Activated CD4-positive, alpha-beta T cell treated with anti-CD3 and anti-CD28 coated beads for 24 hours (primary cell): ENCODE measurements at places on chromosomes 2 and 18.

DNA sequence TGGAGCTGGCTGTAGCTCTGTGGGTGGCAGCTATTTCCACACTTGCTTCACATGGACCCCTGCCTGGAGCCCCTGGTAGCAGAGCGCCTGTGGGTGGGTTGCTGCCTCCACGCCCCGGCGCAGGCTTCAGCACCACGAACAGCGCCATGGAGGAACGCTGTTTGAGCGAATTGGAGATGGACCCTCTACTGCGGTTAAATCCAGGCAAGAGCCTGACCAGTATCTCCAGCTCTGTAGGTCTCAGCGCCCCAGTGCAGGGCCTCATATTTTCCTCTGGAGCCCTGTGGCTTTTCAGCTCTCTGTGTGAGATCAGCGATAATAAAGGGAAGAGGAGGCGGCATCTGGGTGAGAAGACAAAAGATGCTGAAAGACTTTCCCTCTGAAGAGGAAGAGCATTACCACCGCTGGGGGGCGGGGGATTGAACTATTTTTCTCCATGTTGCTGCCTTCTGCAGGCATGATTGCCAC lies 12.0 kb downstream of the ONECUT2 start:
- DNase-seq: no peak

DNA sequence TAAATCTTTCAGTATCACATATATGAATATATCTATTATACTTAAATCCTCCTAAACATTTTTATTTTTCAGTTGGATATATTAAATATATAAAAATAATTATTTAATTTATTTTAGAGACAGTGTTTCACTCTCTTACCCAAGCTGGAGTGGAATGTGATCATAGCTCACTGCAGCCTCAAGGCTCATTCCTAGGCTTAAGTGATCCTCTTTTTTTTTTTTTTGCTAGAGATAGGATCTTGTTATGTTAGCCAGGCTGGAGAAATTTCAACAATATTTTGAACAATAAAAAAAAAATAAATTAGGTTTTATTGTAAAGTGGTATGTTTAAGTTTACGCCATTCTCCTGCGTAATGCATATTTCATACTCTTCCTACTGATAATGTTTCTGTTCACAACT lies 4.2 kb downstream of the SPAST start:
- DNase-seq: no peak

GRCh38 chr2:192254444-192254843 lies 59.7 kb upstream of the TMEFF2 start:
- DNase-seq: no peak

DNA sequence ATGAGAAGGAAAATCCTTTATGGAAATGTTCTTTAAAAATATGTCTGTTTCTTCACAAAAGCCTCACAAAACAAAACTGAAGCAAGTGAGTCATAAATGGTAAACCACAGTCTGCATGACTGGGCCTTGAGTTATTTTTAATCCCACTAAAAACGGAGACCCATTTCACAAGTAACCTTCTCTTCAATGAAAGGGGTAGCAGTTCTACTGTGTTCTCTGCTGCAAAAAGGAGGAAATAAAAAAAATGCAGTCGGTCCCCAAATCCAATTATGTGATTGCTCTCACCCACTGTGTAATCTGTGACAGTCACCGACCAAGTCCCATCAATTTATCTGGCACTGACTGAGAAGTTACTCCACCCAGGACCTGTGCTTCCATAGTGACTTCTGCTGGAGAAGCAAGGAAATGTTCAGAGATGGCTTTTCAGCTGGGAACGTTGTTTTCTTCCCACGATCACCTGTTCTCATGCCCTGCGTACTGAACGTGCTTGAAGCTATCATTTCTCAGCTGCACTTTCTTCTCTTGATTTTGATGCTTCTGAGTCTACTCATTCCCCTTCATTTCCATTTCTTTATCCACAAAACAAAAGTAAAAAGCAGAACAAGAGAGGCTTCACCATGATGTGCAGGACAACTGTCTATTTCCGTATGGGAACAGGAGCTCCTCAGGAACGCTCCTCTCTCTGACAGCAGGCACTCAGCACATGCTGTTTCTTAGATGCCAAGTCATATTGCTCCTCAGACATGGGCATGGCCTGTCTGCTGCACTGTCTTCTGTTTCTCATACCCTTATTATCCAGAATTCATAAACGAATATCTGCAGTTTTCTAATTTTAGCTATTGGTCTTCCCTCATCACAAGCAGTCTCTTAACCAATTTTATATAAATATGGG lies 80.0 kb upstream of the TMEM200C start:
- no peak for DNase-seq

DNA sequence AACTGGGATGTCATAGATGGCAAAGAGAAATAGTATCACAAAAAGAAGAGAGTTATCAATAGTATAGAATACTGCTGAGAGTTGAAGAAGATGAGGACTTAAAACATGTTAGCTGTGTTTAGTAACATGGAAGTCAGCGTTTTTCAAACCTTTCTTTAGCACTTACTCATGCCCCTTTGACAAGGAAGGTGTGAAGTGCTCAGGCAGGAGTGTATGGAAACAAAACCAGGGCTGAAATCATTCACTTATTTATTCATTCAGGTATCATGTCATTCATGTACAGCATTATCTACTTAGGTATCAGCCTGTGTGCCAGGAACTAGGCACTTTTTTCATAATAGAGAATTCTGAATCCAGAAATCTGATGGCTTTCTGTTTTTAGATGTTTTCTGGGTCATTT lies 27.2 kb downstream of the CD28 start:
- DNase-seq: no peak

DNA sequence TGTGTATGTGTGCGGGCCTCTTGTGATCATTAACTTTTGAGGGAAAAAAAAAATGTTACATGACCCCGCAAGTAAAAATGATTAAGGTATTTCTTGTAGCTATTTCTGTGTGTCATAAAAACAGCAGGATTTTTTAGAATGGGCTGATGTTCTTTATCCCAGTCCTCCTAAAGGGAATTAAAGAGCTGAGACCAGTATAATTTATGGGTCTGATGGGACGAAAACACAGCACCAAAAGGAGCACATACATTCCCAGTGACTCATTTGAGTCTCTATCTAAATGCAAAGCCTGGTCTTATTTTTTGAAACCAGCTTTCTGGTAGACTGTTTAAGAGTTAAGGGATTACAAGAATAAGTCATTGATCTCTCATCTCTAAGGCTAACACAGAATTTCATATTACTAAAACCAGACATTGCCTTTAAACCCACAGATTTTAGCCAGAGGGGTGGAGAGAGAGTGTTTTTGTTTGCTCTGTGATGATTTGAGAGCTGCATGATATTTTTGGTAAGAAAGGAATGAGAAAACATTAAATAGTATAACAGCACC lies 342.3 kb upstream of the EPHA4 start:
- no peak for DNase-seq

DNA sequence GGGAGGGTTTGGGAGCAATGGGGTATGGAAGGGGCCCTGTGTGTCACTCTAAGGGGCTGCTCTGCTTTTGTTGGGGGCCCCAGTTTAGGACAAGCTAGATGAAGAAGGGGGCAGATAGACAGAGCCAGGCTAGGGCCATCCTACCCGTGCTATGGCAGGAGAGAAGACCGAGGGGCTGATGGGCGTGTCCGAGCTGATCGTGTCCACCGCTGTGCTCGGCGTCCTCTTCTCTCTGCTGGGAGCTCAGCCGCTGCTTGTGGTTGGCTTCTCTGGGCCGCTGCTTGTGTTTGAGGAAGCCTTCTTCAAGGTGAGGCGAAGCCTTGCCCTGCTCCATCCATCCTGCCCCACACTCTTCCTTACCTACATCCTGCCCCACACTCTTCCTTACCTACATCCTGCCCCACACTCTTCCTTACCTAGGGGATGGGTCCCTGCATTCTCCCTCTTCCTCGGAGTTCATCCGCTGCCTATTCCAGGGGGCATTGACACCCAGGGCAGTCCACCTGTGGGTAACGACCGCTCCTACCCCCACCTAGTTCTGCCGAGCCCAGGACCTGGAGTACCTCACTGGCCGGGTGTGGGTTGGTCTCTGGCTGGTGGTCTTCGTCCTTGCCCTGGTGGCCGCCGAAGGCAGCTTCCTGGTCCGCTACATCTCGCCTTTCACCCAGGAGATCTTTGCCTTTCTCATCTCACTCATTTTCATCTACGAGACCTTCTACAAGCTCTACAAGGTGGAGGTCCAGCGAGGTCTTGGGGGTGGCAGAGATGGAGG lies 8.9 kb downstream of the SLC4A3 start:
- DNase-seq: no peak

DNA sequence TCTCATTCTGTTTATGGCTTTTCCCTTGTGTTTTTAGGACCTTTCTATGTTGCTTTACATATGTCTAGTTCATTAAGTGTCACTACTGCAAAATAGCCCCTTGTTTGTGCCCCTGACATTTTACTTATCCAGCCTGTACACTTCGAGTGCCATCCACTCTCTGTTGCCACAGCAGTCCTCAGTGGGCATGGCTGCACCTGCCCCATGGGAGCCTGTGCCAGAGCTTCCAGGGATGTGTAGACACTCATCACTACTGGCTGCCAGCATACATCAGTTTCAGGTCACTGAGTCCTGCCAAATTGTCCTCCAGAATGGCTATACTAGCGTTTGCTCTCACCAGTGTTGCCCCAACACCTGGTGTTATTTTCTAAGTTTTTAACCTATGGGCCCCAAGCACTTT lies 80.4 kb downstream of the ARMC9 start:
- no peak for DNase-seq

GRCh38 chr2:46722142-46722541 lies 193.5 kb downstream of the MCFD2 start:
- DNase-seq: no peak

GRCh38 chr2:10119601-10120157 lies 2.9 kb upstream of the RRM2 start:
- no peak for DNase-seq

DNA sequence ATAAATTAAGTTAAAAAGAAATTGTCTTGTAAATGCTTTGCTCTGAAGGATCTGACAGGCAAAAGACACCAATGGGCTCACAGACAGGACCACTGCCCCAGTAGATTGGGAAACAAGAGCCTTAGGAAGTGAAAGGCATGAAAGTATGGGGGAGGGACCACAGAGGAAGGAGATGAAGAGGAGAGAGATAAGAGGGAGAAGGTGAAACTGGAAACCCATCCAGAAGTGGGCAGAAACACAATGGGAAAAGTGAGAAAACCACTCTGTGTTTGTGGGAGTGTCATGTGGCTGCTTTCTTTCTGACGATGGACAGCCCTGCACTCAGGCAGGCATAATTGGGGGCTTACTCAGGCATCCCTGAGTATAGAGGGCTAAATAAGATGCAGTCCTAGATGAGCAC lies 101.5 kb upstream of the STON1 start:
- DNase-seq: no peak

GRCh38 chr2:63980794-63981193 lies 38.4 kb downstream of the VPS54 start:
- no peak for DNase-seq
